Glomerular endothelial cell (primary cell): ENCODE measurements at places on chromosomes 2 and 18.

GRCh38 chr18:65608471-65608870 lies 142.3 kb upstream of the CDH7 start:
- no peak for DNase-seq

GRCh38 chr2:6927186-6927585 lies 10.0 kb downstream of the RNF144A start:
- no peak for DNase-seq

GRCh38 chr2:120847700-120848321 lies 112.1 kb downstream of the GLI2 start:
- no peak for DNase-seq

- no peak for DNase-seq
Observed at GRCh38 chr2:217691516-217691915, 311.3 kb downstream of the TNS1 start.

DNA sequence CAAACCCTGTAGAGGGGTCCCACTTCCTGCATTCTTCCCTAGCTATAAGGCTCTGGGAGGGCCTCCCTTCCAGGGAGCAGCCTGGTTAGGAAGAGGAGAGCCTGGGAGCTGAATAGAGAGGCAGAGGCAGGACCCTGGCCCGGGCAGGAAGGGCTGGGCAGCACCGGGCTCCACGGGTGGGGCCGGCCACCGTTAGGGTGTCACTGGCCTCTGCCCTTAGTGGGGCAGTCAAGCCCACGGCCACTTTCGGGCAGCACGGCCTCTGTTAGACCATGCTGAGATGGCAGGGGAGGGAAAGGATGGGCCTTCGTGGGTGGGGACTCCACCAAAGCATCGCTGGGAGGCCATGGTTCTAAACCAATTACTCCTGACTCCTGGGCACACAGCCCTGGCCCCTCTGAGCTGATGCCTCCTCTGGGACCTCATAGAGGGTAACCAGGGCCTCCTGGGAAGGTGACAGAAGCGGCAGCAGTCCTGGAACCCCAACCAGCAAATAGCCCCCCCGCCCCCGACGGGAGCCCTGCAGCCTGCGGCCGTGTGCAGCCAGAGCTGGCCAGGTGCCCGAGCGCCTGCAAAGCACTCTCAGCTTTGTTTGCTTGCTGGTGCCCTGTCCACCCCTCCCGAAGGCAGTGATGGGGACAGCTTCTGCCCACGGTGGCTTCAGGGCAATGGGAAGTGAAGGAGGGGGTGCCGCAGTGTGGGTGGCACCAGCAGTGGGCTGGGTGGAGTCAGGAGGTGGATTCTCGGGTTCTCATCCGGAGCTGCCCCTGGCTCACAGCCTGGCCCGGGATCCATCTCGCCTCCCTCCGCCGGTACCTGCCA lies 16.3 kb upstream of the HPCAL1 start:
- DNase-seq = no peak

DNA sequence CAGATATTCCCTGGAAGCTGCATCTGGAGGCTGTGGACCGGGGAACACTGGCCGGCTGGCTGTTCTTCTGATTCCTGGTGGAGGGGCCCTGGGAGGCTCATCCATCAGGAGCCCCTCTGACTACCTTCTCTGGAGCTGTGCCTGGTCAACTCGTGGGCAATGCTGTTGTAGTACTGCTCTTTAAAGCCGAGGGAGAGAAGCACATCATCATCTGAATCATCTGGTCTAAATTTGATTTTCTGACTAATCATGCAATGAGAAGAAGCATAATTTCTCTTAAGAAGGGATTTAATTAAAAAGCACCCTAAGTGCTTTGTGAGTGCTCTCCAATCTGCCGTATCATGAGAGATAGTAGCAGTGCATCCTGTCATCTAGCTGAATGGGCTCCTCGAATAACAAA lies 229.5 kb downstream of the FHOD3 start:
- no peak for DNase-seq

DNA sequence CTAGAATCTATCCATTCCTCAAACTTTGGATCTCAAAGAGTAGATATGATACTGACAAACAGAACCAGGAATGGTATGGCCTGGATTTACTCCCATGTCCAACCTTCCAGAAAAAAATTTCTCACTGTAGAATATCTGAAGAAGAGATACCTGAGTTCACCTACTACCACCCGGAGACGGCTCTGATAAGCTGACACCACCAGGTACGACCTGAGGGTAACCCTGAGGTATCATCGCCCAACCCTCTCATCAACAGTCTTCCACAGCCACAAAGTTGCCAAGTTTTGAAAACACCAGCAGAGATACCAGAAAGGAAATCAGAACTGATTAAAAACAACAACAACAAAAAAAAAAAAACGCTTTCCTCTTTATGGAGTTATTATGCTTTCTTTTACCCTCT lies 102.9 kb downstream of the LRP2 start:
- no peak for DNase-seq

DNA sequence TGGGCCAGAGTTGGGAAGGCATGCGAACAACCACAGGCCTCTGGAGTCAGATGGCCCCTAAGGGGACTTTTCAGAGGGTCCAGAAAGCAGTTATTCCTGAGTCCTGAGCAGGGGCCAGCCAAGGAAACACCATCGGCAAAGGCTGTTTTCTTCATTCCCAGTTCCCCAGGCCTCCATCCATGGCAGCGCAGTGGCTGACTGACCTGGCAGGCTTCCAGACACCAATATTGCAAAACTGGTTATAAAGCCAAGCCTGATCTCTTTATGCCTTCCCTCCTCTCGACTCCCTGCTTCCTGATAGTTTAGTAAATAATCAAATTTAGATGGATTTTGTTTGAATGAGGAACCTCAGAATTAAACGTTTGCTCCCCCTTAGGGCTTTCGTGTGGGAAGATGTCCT lies 133.4 kb upstream of the ITGA6 start:
- no peak for DNase-seq

- DNase-seq = no peak
Observed at GRCh38 chr2:168589236-168590211, 133.5 kb downstream of the CERS6 start.

DNA sequence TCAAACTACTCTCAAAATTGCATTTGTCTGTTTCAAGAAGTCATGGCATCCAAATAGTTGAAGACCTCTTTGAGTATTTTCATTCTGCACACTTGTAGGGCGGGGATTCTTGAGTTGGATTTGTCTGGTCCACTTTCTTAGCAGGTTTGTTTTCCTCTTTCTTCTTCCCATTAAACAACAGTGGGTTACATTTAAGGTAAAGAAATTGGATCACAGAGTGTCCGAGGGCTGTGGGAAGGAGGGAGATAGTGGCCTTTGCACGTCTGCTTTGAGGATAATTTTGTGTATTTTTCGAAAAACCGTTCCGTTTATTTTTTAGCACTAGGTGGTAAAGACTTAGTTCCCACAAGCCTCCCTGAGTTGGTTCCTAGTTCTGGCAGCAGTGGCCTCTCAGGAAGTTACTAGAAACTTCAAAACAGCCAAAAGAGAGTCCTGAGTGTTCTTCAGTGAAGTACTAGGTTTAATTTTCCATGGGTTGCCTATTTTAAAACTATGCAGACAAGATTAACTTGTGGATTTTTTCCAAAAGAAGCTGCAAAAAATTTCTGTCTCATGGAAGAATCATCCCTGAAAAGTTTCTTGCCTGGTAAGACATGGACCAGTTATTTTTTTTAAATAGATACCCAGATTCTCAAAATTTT lies 107.9 kb downstream of the CDC42EP3 start:
- no peak for DNase-seq

GRCh38 chr2:31434911-31435310 lies 20.4 kb upstream of the XDH start:
- DNase-seq = no peak

GRCh38 chr18:56937874-56938430 lies 208.9 kb upstream of the BOD1L2 start:
- no peak for DNase-seq

DNA sequence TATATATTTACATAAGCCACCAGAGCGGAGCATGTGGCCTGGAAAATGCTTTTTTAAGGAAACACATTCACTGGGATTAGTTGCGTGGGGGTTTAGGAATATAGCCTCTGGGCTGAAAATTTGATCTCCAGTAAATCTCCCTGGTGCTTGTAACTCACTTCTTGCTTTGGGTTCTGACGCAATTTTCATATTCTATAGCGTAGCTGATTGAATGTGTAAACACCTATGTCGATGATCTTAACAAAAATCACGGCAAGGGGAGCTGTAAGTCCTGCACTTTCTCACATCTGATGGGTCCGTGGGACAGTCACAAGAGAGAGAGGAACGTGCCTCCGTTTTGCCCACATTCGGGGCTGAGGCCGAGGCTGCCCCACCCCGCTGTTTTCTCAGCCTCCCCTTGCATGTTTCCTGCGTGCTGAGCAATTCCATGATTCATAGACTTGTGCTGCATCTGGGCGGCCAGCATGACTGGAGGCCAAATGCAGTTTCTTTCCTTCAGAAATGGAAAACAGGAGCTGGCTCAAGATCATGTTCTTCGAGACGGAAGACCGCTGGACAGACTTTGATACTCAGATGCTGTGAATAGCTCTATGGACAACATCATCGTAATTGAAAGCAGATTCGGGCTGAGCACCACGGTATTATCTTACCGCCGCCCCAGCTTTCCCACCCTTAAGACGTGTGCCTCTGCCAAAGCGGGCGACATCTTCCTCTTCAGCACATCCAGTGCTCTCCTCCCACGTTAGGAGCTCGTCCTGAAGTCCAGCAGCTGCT lies 109.2 kb downstream of the TMEM18 start:
- DNase-seq = no peak

DNA sequence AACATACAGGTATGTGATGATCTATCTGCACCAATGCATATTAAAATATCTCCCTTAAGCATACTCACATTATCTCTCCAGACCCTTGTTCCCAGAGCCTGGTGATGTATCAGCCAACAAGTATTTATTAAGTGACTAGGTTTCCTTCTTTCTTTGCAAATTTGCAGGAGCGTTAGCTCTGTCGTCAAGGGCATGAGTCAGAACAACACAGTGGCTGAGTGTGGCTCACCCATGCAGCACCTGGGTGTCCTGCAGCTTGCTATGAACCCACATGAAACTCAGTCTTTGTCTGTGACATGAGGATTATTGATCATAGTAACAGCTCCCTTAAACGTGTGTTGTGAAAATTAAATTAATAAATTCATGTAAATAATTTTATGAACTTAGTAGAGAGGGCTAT lies 96.6 kb downstream of the PIEZO2 start:
- no peak for DNase-seq

- DNase-seq = no peak
Observed at GRCh38 chr2:238272156-238272555, 16.3 kb downstream of the PER2 start.

DNA sequence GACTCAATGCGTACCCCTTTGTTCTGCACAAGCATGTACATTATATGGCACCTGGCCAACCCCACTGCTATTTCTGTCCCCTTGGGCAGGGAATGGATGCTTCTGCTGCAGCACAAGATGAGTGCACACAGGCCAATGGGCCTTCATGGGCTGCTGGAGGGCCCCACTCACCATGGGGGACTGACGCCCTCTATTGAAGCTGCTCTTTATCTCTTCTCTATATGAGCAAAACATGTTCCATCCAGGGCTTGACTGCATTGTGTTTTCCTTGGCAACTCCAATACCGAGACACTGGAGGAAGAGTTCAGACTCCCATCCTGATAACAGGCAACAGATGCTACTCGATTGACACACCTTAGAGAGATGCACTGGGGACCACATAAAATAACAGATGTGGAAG lies 251.6 kb upstream of the NCKAP5 start:
- DNase-seq = no peak

GRCh38 chr18:21131698-21132227 lies 20.1 kb upstream of the ROCK1 start:
- no peak for DNase-seq

DNA sequence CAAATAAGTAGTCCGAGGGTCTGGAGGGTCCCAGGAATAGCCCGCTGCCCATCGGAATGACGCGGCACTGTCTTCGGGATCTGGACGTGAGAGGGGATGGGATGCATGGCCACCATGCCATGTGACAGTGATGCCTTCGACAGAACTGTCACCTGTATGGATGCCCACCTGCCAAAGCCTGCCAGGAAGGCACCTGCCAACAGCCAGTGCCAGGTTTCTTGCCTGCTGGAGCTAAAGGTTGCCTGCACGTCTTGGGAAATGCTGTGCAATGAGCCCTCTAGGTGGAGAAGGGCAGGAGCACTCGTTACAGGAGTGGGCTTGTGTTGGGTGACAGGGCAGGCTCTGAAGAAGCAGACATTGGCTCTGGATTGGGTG lies 20.5 kb downstream of the GPR35 start:
- DNase-seq = no peak

GRCh38 chr2:195535911-195536522 lies 121.0 kb upstream of the SLC39A10 start:
- no peak for DNase-seq

- DNase-seq = no peak
Observed at GRCh38 chr18:65988972-65989371, 238.2 kb downstream of the CDH7 start.

GRCh38 chr2:53811601-53812000 lies 24.8 kb downstream of the ERLEC1 start:
- no peak for DNase-seq

DNA sequence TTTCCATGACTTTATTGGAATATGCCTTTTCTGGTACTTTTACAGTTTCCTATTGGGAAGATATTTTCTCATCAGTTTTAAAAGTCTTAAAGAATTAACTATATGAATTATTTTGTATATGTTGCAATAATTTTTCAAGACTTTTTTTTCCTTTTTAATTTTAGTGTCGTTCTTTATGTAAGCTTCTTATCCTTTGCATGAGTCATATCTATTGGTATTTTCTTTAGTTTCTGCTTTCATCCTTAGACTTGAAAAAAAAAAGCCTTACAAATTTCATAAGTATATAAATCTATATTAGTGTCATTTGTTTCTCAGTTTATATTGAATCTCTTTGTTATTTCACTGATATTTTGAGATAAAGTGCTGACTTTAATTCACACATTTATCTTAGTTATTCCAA lies 94.9 kb downstream of the DSEL start:
- DNase-seq = no peak

- no peak for DNase-seq
Observed at GRCh38 chr2:79903222-79904000, 390.6 kb downstream of the CTNNA2 start.

DNA sequence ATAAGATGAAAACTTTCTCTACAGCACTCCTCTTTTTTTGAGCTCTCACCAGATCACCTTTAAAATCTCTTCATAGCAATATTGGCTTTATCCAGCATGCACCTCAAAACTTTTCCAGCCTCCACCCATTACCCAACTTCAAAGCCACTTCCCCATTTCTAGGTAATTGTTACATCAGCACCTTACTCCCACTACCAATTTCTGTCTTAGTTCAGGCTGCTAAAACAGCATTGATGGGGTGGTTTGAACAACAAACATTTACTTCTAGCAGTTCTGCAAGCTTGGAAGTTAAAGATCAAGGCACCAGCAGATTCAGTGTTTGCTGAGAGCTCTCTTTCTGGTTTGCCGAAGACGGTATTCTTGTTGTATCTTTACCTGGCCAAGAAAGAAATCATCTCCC lies 114.0 kb upstream of the SLC39A10 start:
- DNase-seq = no peak

- no peak for DNase-seq
Observed at GRCh38 chr2:149363958-149364357, 33.6 kb downstream of the LYPD6 start.

GRCh38 chr18:48186131-48186766 lies 222.9 kb downstream of the ZBTB7C start:
- DNase-seq = no peak

GRCh38 chr2:42959234-42960001 lies 167.0 kb upstream of the HAAO start:
- DNase-seq = no peak
